ENCODE measurements at places on chromosomes 7 and 10. TPM values are rescaled to one million over a fixed set of nuclear protein-coding genes. Genes with fewer than 3 reads are reported as not detected.

The C10orf90 gene
- total RNA-seq: 3.9 TPM

The TFPI2 gene
- total RNA-seq: 27.9 TPM

The CTBP2 gene
- total RNA-seq: 56.5 TPM

The C10orf67 gene
- total RNA-seq: not detected

The BMPER gene
- 4.6 TPM for total RNA-seq

The KCND2 gene
- total RNA-seq: 2.9 TPM

The PIP gene
- total RNA-seq: not detected

The FAM180A gene
- total RNA-seq: 4.8 TPM

The UMAD1 gene
- 9.9 TPM for total RNA-seq

The AP3M1 gene
- total RNA-seq: 34.1 TPM

DNA sequence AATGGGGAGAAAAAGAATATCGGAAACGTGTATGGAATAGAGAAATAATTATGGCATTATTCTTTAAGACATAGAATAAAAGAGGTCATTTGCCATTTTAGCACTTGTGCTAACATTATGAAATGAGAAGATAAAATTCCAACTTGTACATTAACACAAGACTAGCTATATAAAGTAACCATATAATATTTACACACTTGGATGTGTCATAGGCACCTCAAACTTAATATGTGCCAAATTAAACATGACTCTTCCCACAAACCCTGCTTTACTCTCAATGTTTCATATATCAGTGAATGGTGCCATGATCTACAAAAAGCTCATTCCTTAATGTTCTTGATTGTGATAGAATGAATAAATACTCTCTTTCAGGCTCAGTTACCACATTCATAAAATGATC, 4.1 kb upstream of the MINDY3 start:
- no peak for DNase-seq

GRCh38 chr10:49360271-49361177, 35.4 kb downstream of the DRGX start:
- DNase-seq: peak; percentile 89

DNA sequence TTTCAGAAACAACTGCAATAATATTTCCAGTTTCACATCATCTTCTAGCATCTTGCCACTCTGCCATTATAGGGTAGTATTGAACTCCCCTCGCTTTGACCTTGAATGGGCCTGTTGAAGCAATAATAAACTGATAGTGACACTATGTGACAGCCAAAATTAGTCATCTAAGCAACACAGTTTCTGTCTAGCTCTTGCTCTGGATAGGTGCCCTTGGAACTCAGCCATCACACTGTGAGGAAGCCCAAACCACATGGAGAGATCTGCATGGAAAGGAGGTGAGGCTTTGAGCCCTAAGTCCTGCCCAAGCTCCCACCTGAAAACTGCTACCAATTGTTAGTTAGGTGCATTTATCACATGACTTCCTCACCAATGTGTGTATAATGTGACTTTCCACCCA, 18.1 kb upstream of the KCND2 start:
- no peak for DNase-seq

- DNase-seq: no peak
Observed at GRCh38 chr10:123367195-123367594, 213.0 kb downstream of the BUB3 start.

DNA sequence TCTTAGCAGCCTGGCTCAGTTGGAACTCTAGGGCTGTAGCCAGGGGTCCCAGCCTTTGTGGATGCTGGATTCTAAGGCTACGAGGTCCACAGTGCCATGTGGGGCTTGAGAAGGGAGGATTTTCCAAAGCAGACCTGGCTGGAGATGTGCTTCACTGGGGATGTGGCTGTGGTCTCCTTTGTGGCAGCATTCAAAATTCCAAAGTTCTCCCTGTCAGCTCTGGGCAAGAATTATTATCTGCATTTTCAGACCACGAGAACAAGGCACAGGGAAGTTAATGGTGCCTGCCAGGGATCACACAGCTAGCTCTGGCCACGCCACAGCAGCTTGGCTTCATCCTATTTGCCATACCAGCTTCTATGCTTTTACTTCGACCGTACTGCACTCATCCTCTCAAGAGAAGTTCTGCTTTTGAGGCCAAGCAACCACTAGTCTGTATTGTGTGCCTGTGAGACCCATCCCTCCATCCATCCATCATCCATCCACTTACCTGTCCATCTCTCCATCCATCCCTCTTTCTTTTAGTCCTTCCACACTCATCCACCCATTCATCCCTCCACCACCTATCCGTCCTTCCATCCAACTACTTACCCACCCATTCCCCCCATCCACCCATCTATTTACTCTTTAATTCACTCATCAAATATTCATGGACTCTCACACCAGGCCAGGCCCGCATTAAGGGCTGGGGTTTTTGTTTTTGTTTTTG, 71.5 kb downstream of the ZMIZ1 start:
- no peak for DNase-seq

DNA sequence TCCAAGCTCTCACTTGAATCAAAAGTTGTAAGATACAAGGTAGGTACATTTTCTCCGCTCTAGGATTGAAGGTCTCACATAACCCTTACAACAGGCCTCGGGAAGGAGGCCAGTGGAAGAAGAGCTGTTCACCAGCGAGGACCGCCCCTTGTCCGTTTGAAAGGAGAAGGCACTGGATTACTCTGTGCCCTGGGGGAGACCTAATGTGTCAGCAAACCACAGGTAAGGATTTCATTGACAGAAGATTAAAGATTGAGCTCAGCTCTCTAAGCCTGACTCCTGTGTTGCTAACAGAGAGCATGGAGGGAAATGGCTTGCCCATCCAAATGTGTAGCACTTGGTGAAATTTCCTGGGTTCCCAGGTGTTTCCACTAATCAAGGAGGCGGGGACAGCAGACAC, 81.2 kb downstream of the SLC16A9 start:
- no peak for DNase-seq

DNA sequence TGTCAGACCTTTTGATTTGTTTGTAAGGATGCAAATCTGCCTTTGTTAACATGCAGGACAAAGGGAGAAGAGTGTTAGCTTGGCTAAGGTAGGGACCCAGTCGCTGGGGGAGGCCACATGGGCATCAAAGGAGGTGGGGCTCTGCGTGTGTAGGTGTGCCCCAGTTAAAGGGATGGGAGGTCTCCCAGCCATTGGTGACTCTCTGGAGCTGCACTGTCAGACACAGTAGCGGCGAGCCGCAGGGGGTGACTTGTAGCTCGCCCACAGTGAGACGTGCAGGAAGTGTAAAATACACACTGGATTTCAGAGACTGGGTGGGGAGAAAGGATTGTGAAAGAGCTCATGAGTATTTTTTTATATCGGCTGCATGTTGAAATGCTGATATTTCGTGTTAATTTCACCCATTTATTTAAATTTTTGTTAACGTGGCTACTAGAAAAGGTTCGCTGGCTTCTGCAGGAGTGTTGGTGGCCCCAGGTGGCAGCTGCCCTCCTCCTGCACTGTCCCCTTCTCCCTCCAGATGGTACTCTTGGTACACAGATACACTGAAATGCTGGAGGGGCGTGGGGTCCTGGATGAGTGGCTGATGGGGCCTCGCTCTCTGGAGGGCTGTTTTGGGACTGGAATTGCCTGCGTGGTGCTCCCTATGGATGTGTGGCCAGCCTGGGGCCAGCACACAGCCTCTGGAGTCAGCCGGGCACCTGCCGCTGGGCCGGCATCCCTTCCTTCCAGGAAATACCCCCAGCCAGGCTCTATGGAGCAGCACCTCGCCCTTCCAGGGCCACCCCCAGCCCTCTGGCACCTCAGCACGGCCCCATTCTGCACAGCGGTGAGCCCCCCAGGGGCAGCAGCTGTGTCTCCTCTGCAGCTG, 59.2 kb downstream of the LHPP start:
- no peak for DNase-seq

GRCh38 chr7:74225400-74225799, 15.6 kb downstream of the LAT2 start:
- DNase-seq: no peak

DNA sequence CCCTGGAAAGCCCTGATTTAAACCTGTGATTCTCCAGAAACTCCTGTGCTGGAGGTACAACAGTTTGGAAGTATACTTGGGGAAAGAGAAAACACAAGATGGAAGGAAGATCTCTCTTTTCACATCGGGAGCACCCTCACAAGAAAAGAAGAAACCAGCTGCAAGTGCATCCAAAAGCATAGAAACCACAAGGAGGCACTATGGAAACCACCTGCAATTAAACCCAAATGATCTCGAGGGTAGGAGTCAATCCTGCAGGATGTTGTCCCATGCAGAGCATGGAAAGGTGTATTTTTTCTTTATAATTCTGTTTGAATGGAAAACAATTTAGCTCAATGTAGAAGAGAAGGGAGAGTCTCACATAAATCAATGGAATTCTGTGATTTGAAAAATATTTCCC, 210.5 kb downstream of the TWIST1 start:
- no peak for DNase-seq

- peak; percentile 49 for DNase-seq
Observed at GRCh38 chr10:47104786-47105385, 193.7 kb downstream of the PTPN20 start.

DNA sequence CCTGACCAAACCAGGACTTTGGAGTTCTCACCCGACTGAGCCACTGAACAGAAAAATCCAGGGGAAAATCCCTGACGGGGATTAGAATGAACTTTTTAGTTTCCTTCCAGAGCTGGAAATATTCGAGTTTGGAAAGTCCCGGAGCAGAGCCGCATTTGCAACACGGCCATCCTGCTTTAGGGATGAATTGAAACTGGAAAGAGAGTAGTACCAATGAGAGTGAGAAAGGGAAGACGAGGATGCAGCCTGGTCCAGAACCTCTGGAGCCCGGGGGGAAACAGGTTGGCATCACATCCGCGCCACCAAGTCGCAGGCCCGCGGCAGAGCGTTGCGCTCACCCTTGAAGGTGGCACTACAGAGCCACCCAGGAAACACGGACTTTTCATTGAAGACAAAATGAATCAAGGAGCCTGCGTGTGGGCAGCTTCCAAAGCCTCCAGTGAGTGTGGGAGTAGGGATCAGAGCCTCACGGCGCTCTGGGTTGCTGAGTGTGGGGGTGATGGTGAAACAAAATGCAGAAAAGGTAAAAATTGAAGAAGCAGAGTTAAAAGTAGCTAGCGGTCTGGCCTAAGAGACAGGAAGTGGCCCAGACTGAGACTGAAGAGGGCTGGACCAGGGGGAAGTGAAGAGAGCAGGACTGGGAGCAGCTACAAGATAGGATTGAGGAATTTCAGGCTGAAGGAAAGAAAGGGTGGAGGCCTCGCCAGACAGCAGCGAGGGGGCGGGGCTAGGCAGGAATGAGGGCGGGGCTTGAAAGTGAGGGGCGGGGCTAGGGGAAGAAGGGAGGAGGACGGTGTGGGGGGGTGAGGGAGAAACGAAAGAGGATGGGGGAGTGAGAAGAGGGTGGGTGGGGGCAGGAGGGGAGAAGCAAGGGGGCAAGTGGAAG, 1.8 kb downstream of the SMURF1 start:
- DNase-seq: peak; percentile 87

GRCh38 chr7:40316176-40316575, 181.4 kb downstream of the SUGCT start:
- no peak for DNase-seq

- DNase-seq: no peak
Observed at GRCh38 chr10:70803775-70804420, 11.8 kb upstream of the SGPL1 start.

DNA sequence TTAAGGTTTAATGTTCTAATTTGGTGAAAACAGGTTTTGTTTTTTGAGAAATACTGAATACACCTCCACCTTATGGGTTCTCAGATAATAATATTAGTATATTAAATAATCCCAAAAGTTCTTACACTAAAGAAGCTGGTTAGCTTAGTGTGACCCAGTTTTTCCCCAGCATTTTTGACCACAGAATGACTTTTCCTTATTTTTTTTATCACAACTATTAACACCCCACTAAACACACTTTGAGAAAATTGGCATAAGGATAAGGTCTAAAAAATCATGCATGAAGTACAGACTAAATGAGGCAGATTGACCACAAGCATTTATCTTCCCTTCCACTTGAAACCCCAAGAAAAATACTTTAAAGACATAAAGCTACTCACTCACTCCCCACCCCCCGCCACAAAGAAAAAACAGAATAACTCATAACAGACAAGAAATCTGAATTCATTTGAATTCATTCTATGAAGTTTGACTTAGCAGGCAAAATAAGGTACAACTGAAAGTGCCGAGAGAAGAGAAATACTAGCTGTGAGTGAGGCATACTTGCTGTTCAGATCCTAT, 49.7 kb upstream of the WNT16 start:
- no peak for DNase-seq

- no peak for DNase-seq
Observed at GRCh38 chr10:6146013-6146785, 56.5 kb upstream of the PFKFB3 start.

- no peak for DNase-seq
Observed at GRCh38 chr7:121077165-121077630, 88.7 kb downstream of the CPED1 start.

DNA sequence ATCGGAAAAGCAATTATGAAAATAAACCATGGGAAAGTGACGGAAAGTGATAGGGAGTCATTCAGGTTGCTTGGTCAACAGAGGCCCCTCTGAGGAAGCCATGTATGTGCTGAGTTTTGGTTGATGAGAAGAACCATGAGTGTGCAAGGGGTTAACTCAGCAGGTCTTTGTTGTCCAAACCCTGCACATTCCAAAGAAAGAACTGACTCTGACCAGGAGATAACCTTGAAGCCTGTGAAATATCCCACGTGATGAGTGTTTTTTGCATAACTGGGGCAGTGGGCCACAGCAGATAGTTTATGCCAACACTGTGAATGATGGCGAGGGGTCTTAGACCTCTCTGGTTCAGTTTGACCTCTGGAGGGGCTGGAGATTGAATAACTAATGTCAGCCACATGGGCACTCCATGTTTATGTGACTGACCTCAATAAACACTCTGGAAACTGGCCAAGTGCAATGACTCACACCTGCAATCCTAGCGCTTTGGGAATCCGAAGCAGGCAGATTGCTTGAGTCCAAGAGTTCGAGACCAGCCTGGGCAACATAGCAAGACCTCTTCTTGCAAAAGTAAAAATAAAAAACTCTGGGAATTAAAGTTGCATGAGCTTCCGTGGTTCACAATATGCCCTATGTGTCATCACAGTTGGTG, 154.0 kb upstream of the FOXK1 start:
- no peak for DNase-seq

- no peak for DNase-seq
Observed at GRCh38 chr10:57102236-57102635, 741.2 kb upstream of the ZWINT start.

- no peak for DNase-seq
Observed at GRCh38 chr10:71274901-71275796, 43.9 kb upstream of the SLC29A3 start.

GRCh38 chr7:15963206-15963605, 276.7 kb upstream of the MEOX2 start:
- no peak for DNase-seq

- DNase-seq: no peak
Observed at GRCh38 chr7:110027385-110027784, 1063.5 kb upstream of the LRRN3 start.

DNA sequence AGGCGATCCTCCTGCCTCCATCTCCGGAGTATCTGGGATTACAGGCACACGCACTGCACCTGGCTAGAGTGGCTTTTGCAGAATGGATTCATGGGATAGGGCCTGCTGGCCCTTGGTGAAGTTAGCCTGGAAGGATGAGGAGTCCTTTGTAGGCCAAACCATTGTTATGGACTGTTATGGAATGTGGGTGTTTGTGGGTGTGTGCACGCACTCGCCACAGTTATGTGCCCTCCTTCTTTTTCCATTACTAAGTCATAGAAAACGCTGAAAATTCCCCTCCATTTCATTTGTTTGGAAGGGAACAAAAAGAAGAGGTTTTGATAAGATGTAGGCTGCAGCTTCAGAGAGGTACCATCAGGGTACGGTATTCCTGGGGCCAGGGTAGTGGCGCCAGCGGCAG, 15.0 kb downstream of the ZNF862 start:
- no peak for DNase-seq

All from mesenteric fat pad (tissue), 1 donor.